ENCODE measurements at places on chromosomes 11 and 22. TPM values are rescaled to one million over a fixed set of nuclear protein-coding genes. Genes with fewer than 3 reads are reported as not detected.

DNA sequence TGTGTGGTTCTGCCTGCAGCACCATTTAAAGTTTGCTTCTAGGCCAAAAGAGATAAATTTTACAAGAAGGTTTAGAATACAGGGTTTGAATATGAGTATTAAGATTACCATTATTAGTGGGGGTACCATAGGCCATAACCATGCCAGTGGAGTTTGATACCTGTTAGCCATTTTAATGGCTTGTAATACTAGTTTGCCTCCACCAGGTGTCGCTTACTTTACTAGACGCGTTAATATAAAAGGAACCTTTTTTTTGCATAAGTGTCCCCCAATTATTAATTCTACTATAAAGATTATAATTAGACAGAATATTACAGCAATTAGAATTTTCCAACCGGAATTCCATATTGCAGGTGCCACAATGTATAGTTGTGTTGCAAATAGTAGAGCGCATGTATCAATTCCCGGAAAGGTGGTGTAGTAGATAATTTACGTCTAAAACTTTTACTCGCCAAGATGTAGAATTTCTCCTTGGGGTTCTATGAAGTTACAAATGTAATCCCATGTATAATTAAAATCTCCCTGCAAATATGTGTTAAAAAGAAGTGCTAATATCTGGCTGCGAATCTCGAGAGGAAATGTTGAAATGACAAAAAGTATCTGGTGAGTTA, 16.1 kb downstream of the MS4A6E start:
- 0 out of 2 replicates have a peak, but pooled peaks cover 3% of the 10 kb centered on the region for H3K27me3 ChIP-seq
- no peak for DNase-seq
- no peak overlapping the region for H3K4me3 ChIP-seq
- no peaks in the 10 kb centered on the region for H3K36me3 ChIP-seq
- H3K4me1 ChIP-seq = no peaks in the 10 kb centered on the region

- no peak overlapping the region for H3K4me3 ChIP-seq
- no peak for DNase-seq
- 0 out of 2 replicates have a peak, but pooled peaks cover 5% of the 10 kb centered on the region for H3K4me1 ChIP-seq
- no peak overlapping the region for H3K27ac ChIP-seq
- H3K36me3 ChIP-seq = no peaks in the 10 kb centered on the region
Observed at GRCh38 chr11:14906993-14907392, 15.0 kb upstream of the CYP2R1 start.

- no peak overlapping the region for H3K4me3 ChIP-seq
- no peaks in the 10 kb centered on the region for H3K4me1 ChIP-seq
- no peak for DNase-seq
- H3K27me3 ChIP-seq = peaks cover 53% of the 10 kb centered on the region
- no peak overlapping the region for H3K27ac ChIP-seq
- no peaks in the 10 kb centered on the region for H3K36me3 ChIP-seq
Observed at GRCh38 chr11:17500673-17501072, 24.0 kb upstream of the ABCC8 start.

- no peak overlapping the region for H3K27ac ChIP-seq
- DNase-seq = no peak
- H3K36me3 ChIP-seq = peaks cover 11% of the 10 kb centered on the region
- H3K27me3 ChIP-seq = no peaks in the 10 kb centered on the region
- H3K4me1 ChIP-seq = peaks cover 35% of the 10 kb centered on the region
Observed at GRCh38 chr11:61331651-61332050, 1.3 kb downstream of the DDB1 start.

- no peak overlapping the region for H3K4me3 ChIP-seq
- no peak for DNase-seq
- H3K27me3 ChIP-seq = peaks cover 60% of the 10 kb centered on the region
- no peaks in the 10 kb centered on the region for H3K4me1 ChIP-seq
- H3K27ac ChIP-seq = no peak overlapping the region
Observed at GRCh38 chr22:39724857-39725256, 154.3 kb downstream of the CACNA1I start.

DNA sequence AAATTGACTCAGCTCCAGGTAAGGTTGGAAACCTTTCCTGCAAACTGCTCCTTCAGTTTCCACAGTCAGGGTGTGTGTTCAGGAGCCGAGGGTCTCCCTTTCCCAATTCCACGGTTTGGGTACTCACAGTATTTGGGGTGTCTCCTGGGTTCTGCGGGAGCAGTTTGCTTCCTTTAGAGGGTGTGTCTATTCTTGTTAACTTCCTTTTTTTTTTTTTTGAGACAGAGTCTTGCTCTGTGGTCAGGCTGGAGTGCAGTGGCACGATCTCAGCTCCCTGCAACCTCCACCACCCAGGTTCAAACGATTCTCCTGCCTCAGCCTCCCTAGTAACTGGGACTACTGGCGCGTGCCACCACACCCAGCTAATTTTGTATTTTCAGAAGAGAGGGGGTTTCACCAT, 251.4 kb downstream of the LUZP2 start:
- H3K36me3 ChIP-seq = no peaks in the 10 kb centered on the region
- H3K4me1 ChIP-seq = 0 out of 2 replicates have a peak, but pooled peaks cover 10% of the 10 kb centered on the region
- no peak overlapping the region for H3K27ac ChIP-seq
- no peaks in the 10 kb centered on the region for H3K27me3 ChIP-seq

DNA sequence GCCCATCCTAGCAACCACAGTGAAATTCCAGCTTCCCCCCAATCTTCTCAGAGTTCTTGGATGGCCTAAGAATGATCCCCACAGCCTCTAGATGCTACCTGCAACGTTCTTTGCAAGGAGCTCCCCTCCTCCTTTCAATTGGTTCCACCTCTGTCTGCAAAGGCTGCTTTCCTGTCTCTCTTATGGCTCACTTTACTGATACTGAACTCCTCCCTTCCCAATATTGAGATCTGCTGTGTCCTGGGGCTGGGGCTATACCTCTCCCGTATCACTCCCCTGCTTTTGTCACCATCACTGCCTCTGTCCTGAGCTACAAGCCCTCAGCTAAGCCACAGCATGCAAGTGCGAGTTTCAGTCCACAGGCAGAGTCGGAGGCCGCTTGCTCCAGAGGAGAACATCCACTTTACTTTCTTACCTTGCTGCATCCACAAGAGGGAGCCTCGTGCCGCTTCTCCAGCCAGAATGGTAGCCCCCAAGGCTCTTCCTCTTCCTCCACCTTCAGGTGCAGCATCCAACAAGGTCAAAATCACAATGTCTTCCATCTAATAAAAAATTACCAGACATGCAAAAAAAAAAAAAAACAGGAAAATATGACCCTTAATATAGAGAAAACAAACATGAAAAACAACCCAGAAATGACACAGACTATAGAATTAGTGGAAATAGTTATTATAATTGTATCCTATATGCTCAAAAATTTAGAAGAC, 48.6 kb upstream of the TMEM45B start:
- peaks cover 43% of the 10 kb centered on the region for H3K4me1 ChIP-seq
- no peak overlapping the region for H3K4me3 ChIP-seq
- H3K27ac ChIP-seq = no peak overlapping the region
- DNase-seq = peak; percentile 31

GRCh38 chr11:34647532-34647931, 26.6 kb downstream of the EHF start:
- peaks cover 94% of the 10 kb centered on the region for H3K36me3 ChIP-seq
- no peak overlapping the region for H3K4me3 ChIP-seq
- no peaks in the 10 kb centered on the region for H3K27me3 ChIP-seq

GRCh38 chr22:44574057-44574639, 76.1 kb upstream of the RTL6 start:
- H3K36me3 ChIP-seq = no peaks in the 10 kb centered on the region
- peak; percentile 87 for DNase-seq
- no peak overlapping the region for H3K27ac ChIP-seq
- peaks cover 5% of the 10 kb centered on the region for H3K4me1 ChIP-seq

Gene TPBGL
- not detected for total RNA-seq

Gene ELF5
- 0.61 TPM for total RNA-seq

Gene C11orf42
- total RNA-seq = not detected

Gene MMP13
- not detected for total RNA-seq

Gene SYT7
- total RNA-seq = 8.9 TPM

Measured in PC-9 (cell line).